ENCODE measurements at places on chromosomes 12 and 14. TPM values are rescaled to one million over a fixed set of nuclear protein-coding genes. Genes with fewer than 3 reads are reported as not detected.

GRCh38 chr12:27332714-27333402 is at the start of gene BMAL2:
TSS of gene BMAL2 (plus strand) at chr12:27332836. CDS start at chr12:27333073, 237 bp downstream.
- peak; percentile 57 for DNase-seq

- DNase-seq = no peak
Measured at GRCh38 chr12:104319918-104320626, 16.5 kb downstream of the EID3 start.

DNA sequence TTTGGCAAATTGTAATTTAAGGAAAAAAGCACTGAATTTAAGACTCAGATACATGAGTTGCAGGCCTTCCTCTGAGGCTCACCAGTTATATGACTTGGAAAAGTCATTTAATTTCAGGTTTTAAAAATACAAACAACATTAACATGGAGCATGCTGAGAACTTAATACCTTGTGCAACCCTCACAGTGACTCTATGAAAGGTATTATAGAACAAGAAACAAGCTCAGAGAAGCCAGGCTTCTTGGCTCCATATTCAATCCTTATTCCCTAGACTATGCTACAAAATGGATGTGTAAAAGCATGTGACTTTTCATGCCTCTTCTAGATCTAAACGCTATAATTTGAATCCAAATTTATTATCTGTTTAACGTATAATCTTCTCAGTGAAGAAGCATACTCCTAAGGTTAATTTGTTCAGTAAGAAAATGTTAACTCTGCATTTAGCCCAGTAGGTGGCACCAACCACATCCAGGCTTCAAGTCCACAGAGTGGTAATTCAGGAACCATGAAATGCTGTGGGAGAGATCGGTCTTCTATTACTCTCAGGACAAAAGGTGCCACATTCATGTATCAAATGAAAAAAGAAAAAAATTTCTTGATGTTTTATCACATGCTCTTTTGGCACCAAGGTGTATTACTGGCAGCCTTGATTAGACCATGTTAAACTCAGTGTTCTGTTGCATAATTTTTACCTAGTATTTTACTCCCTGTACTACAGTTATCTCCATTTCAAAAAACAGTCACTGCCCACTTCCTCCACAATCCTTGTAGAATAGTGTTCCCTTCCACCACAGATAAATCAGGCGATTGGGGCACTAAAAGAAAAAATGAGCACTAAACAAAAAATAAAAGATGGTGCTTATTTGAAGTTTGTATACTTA is 9.3 kb downstream of the CCDC196 start:
- no peak for DNase-seq

DNA sequence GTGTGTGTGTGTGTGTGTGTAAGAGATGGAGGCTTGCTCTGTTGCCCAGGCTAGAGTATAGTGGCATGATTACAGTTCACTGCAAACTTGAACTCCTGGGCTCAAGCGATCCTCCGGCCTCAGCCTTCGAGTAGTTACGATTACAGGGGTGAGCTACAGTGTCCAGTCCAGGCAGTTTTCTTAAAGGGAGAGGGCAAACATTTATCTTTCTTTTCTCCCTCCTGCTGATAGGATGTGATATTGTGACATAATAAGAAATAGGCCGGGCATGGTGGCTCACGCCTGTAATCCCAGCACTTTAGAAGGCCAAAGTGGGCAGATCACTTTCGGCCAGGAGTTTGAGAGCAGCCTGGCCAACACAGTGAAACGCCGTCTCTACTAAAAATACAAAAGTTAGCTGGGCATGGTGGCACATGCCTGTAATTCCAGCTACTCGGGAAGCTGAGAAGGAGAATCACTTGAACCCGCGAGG is 31.8 kb upstream of the CLIP1 start:
- no peak for DNase-seq

GRCh38 chr14:54562334-54562733 is 4.6 kb upstream of the SAMD4A start:
- no peak for DNase-seq

TTC9 gene
- total RNA-seq = 0.91 TPM
